ENCODE measurements at places on chromosomes 16 and 17.

DNA sequence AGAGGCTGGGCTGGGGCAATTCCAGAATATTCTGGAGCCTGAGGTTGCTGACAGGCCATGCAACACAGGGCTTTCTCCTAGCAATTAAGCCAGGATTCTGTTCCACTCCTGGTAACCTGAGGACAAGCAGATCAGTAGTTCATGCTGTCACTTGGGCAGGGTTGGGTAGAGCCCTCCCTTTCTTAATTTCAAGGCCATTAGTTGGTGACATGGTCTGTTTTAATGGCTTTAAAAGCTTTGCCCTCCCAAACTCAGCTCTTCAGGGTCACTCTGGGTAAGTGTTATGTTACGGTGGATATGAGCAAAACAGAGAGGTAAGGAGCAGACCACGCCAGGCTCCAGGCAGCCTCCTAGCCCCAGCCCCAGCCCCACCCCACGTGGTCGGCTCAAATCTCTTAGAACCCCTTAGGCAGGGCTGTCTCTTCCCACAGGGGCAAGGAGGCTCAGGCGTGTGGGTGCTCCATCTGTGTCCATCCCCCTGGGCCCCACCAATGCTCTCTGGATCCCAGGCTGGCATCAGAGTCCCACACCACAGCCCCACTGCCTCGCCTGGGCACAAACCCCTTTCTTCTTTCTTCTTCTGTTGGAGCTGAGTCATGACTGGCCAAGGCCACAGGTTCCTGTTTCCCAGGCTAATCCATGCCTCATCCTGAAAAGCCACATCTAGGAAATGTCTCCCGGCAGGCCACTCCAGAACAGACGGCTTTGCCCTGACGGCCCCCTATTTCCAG, 27.5 kb downstream of the CEP295NL start:
- no peak for DNase-seq

GRCh38 chr16:81121474-81121990, 25.3 kb upstream of the GCSH start:
- no peak for DNase-seq

DNA sequence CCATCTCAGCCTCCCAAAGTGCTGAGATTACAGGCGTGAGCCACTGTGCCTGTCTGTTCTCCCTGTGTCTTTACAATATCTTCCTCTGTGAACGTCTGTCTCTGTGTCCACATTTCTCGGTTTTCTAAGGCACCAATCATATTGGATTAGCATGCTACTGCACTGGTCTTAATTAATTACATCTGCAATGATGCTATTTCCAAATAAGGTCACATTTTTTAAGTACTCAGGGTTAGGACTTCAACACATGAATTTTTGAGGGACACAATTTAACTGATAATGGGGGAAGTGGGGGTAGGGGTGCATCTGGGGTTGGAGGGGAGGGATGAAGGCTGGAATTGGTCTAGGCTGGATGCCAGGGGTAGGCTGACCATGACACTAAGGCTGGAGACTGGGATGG, 102.6 kb downstream of the N4BP1 start:
- no peak for DNase-seq

DNA sequence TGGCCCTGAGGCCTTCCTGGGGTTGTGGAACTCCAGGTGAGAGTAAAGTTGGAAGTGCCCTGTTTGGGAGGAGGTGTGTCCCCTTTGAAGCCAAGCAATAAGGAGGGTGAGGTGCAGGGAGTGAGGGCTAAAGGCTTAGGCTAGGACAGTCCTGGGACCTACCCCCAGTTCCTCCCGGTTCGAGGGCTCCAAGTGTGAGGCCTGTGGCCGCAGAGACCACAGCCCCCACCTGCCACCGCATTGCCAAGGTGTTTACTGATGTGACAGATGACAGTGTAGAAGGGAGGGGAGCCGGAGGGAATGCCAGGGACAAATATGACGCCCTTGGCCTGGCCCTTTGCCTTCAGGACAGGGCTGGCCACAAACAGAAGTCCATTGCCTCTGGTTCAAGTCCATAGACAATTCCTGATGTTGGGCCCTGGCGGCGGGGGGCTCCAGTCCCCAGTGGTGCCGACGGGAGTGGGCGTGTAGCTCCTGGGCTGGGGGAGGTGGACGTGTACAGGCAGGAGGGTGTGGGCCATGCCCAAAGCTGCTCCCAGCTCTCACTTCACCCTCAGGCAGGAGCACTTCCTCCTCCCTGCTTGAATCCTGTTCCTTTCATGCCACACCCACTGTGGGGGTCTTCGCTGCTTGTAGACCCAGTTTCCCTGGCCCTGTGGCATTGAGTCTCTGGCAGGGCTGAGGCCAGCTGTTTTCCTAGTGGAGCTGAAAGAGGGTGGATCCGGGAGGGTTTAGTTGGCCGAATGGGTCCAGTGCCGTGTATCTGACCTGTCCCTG, 3.2 kb downstream of the ADORA2B start:
- no peak for DNase-seq

DNA sequence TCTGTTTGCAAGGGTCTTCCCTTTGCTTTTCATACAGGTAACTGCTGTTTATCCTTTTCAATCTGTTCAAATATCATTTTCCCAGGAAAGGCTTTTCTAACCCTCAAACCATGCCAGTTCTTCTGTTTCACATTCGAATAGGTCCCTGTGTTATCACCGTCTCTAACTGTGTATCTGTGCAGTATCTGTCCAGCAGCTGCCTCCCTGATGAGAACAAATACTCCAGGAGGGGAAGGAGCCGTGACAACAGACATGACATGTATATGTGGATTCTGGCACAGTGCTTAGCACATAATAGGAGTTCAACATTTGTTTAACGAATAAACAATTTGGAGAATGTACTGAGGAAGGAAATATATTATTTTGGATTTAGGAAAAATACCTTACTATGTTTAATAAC, 95.7 kb downstream of the STX8 start:
- DNase-seq = no peak

DNA sequence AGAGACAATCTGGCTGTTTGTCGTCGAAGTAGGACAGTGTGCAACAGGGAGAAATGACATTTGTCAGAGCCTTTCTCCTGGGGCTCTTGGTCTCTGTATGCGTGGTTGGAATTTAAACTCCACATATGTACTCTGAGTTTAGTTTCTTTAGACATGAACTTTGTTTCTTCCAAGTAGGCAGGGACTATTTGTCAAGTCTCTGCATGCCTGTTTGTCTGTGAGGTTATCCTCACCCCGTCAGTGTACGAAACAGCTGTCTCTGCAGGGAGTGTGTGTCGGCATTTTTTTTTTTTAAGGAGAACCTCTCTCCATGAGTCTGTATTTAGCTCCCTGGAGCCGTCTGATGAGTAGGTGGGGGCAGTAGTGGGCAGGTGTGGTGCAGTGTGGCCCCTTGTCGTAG, 29.7 kb downstream of the NDEL1 start:
- no peak for DNase-seq

DNA sequence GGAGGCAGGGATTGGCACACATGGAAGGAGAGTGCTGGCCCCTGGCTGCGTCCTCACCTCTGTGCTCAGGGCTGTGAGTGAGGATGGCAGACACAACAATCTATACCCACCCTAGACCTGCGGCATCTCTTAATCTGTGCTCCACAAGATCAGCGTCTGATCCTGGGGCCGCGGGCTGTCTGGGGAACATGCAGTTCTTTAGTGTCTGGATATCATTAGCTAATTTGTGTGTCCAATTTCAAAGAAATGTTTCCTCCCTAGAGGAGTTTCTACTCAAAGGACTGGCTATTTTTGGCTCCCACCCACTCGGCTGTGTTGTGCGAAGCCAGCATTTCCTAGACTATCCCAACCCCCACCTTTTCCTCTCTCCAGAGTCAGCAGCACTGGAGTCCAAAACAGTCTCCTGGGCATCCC, 93.8 kb downstream of the GRIN2A start:
- no peak for DNase-seq

DNA sequence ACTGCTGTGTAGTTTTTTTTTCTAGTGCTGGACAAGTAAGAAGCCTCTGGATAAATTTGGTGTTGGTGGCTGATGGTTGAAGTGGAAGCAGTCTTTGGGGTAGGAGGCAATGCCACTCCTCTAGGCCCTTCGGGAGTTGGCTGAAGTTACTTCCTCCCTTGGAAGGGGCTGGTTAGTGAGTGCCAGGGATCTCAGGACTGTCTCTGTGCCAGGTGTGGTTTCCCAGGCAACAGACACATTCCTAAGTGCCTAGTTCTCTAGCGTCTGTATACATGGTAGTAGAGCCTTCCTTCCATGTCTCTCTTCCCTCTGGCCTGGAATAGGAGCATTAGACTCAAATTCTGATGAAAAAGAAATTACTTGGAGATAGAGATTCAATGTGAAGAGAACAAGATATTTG, 15.3 kb downstream of the TMEM98 start:
- no peak for DNase-seq

- no peak for DNase-seq
Observed at GRCh38 chr17:2060681-2061440, 6.0 kb downstream of the HIC1 start.

DNA sequence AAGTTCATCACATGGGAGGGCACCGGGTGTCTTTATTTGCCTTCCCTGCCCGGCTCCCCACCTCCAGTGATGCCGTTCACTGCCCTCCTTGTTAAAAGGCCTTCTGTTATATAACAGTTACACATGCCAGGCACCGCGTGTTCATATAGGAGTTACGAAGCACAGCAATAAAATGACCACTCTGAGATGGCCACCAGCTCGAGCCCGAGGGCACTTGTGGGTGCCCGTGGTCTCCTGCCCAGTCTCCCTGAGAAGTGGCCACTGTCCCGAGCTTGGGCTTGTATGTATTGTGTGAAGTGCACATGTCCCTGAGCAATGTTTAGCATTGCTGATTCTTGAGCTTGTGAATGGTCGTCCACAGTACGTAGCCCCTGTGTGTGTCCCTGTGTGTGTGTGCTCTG, 355.6 kb downstream of the SEC14L1 start:
- DNase-seq = no peak

DNA sequence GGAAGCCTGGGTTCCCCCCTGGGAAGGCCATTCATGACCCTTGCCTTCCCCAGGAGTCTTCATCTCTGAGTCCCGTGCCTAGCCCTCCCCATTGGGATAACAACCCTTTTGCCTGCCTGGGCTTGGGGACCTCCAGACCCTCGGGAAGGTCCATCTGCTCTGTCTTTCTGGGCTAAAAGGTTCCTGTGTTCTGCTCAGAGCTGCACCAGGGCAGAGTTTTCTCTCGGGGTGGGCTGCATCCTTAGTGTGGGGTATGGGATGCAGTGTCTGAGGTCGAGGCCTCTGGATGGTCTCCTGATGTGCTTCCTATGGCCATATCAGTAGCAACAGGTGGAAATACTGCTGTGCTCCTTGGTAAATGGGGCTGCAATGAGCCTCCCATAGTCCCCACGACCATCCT, 22.9 kb upstream of the PLLP start:
- no peak for DNase-seq

GRCh38 chr16:2231016-2231931, 5.0 kb upstream of the DNASE1L2 start:
- no peak for DNase-seq

DNA sequence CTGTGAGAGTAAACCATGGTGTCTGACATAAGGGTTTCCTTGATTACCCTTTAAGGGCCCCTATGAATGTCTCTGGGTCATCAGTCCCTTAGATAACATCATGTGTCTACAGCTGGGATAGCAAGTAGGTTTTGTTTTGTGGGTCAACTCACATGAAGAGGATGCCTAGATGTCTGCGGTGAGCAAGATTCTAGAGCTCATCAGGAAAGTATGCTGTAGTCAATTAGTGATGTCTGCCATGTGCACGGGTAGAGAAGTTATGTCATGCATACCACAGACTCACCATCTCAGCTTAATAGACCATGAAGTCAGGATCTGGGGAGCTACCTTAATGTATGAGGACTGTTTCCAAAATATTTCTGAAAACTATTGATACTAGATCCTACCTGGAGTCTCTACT, 57.5 kb downstream of the CDH13 start:
- DNase-seq = no peak

GRCh38 chr16:694187-694862, 4.1 kb upstream of the WDR24 start:
- DNase-seq = no peak

DNA sequence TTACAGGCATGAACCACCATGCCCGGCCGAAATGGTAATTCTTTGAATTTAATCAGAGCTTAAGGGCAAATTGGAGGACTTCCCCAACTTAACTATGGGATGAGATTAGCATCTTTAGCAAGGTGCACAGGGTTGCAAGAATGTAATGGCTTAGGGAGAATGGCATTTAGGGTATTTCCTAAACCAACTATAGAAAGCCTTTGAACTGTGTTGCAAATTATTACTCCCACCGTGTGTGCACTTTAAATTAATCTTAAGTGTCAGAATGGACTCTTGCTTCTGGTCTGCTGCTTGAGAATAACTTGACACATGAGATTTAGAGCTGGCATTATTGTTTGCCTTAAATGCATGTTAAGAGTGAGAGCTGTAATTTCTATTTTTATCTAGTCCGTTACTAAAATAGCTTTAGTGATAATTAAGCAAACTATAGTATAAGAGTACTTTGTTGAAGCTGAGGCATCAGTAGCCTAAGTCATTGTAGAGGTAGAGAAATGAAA, 59.8 kb downstream of the TUBD1 start:
- no peak for DNase-seq

DNA sequence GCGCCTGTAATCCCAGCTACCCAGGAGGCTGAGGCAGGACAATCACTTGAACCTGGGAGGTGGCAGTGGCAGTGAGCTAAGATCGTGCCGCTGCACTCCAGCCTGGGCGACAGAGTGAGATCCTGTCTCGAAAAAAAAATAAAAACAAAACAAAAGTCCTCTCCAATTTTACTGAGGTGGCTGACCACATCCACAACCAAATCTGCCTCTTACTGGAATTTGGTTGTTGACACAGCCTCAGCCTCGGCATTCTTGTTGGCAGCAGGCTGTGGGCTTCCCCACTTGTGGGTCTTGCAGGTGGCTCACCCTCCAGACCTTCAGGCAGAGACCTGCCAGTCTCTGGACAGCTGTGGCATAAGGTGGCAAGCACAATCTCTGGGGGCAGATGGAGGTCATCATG, 15.6 kb downstream of the B4GALNT2 start:
- DNase-seq = no peak

DNA sequence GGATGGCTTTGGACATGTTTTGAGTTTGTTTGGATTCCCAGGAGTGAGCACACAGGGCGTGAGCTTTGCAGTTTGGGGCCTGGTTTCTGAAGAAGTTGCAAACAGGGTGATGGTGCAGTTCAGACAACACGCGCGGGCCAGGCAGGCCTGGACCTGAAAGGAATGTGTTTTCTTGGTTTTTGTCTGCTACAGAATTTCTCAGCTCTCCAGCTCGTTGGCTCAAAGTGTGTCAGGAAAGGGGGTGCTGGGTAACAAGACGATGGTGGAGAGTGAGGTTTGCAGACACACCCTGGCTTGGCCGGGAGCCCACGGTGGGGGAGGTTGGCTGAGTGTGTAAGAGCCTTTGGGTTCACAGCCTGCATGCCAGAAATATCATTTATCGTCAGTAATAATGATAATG, 82.3 kb downstream of the CMIP start:
- DNase-seq = no peak

GRCh38 chr17:76870377-76870714, 2.1 kb downstream of the MGAT5B start:
- DNase-seq = no peak

GRCh38 chr17:77646046-77646430, 312.5 kb upstream of the TNRC6C start:
- no peak for DNase-seq
